ENCODE measurements at places on chromosomes 4 and X.

DNA sequence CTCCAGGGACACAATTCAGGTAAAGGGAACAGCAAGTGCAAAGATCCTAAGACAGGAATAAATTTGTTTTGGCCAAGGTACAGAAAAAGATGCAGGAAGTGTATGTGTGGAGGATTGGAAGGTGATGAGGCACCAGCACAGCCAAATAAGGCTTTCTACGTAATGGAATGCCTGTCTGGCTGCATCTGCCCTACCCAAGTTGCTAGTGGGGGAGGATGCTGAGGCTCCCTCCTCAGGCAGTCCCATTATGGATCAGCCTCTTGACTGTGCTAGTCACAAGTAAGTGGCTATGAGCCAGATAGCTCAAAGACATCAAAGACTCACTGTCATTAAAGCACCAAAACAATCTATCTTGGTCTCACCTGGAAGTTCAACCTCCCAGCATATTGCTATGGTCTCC is 300.9 kb upstream of the FAT4 start:
- no peak for DNase-seq

DNA sequence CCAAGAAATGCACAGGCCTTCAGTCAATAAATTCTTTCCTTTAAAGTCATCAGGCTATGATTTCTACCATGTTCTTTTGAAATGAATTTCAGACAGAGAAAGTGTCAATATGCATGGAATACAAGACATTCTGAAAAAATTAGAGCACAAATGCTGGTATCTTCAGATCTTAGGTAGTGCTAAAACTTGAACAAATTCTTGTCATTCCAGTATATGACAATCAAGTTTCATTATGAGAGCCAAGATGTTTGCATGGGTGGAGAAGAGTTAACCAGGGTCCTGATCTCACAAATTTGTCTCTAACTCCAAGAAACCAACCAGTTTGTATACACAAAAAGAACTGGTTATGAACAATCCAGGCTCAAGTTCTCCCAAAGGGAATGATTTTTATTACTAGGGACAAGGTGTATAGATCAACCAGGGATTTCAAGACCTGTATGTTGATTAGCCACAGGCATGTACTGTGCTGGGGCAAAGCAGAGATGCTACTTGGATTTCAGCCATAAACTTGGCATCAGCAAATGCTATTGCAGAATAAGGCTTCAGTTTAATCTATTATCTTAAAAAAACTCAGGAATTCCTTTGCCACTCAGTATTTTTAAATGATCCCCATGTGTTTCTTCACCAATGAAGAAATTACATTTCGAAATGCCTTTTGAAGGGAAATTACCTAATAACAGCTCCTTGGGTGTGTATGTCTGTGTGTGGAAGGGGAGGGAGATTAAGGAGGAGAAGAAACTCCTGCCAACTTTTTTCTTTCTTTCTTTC is 69.7 kb downstream of the FANCB start:
- no peak for DNase-seq

DNA sequence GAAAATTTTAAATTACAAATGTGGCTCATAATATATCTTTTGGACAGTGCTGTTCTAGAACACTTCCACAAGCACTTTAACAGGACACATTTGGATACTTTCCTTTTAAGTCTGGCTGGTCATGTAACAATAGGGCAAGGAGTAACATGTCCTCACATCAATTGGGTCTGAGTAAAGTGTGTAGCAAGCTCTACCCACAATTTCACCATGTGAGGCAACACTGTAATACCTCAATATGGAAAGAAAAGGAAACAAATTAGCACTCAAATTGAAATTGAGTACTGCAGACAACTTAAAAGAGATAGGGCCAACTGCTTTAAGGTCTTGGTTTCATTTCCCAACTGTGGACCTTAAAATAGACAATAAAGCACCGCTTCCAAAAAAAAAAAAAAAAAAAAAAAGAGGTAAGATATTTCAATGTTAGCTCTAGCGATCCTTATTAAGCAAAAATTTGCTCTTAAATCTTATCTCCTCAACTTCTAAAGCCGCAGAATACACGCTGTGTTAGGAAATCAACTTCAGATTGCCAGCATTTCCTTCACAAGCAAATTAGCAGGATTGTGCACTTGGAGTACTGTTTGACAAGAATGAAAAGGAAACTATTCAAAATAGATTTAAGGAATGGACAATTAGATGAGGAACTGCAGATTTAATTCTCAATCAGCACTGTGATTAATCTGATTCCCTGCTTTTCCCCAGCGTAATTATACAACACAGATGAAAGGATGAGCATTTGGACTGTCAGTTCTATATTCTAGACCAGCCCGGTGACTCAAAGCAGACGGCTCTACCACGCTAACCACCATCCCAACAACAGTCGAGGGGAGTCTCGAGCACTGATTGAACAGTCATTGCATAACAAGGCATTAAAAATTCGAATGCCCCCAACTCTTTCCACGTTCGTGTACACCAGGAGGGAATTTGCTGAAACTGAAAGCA is 1.6 kb downstream of the CASK start:
- DNase-seq, result no peak

DNA sequence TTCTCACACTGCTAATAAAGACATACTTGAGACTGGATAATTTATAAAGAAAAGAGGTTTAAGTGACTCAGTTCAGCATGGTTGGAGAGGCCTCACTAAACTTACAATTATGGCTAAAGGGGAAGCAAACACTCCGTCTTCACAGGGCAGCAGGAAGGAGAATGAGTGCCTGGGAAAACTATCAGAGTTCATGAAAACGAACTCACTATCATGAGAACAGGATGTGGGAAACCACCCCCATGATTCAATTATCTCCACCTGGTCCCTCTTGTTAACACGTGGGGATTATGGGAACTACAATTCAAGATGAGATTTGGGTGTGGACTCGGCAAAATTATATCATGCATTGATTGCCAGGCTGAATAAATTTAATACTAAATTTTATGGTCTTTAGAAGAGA is 592.7 kb downstream of the GRXCR1 start:
- DNase-seq, result no peak

- DNase-seq, result no peak
Observed at GRCh38 chrX:19839770-19840254, 47.6 kb downstream of the SH3KBP1 start.

GRCh38 chr4:167221084-167221483 is 13.2 kb downstream of the SPOCK3 start:
- no peak for DNase-seq
